HT1080 (cell line): ENCODE measurements at places on chromosomes 3 and 15.
A peak's percentile ranks its signal among the peaks of the same experiment; 100 is the strongest.

- DNase-seq = no peak
Observed at GRCh38 chr3:113695431-113695785, 1.0 kb downstream of the USF3 start.

DNA sequence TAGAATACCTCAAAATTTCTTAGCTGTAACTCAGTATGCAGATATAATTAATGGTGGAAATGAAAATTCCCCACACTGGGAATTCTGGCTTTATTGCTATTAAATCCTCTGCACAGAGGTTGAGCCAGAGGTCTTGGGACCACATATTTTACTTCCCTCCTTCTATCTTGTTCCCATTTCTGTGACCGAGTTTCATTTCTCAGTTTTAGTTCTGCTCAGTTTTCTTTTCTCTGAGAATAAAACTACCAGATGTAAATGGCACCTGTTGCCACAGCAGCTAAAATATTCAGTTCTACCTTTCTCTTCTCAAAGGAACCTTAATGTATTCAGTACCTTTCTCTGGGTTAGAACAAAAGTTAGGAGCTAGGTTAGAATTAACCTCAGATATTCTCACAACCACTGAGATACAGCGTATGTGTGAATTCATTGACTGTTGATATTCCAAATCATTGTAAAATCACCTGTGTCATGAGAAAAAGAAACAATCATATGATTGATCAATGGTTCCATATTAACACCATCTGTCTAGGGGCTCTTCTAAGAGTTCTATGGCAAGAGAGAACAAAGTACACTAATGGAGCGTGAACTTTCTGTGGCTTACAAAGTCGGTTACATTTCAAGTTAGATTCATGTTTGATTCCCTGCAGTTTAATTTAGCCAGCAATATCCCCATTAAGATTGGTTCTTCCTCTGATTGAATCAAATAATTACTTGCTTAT is 374.1 kb downstream of the EFHB start:
- DNase-seq = no peak

DNA sequence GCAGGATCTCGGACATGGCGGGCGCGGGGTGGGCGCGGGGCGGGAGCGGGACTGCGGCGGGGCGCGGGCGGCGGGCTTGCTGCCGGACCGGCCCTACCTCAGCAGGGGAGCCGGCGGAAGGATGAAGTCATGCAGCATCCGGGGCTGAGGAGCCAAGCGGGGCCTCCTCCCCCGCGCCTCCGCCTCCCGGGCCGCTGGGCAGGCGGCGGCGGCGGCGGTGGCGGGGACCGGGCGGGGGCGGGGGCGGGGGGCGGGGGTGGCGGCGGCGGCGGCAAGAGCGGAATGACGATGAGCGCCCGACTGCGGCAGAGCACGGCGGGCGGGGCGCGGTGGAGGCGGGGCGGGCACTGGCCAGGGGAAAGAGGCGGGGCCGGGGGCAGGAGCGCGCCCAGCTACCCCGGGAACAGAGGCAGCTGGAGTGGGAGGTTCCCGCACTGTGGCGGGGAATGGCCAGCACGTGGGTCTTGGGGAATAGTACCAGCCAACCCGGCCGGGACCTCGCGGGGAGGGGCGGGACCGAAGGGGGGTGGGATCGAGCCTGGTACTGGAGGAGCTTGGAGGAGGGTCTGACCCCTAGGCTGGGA is at the start of gene CAMK2N2:
CAMK2N2 (minus strand) TSS at position 284 of the 584 bp plus-strand sequence; CDS start at position 16, 268 bp downstream.
- DNase-seq = peak; percentile 83

- DNase-seq = peak; percentile 82
Observed at GRCh38 chr15:75620841-75621391, 4.6 kb downstream of the SNUPN start.

DNA sequence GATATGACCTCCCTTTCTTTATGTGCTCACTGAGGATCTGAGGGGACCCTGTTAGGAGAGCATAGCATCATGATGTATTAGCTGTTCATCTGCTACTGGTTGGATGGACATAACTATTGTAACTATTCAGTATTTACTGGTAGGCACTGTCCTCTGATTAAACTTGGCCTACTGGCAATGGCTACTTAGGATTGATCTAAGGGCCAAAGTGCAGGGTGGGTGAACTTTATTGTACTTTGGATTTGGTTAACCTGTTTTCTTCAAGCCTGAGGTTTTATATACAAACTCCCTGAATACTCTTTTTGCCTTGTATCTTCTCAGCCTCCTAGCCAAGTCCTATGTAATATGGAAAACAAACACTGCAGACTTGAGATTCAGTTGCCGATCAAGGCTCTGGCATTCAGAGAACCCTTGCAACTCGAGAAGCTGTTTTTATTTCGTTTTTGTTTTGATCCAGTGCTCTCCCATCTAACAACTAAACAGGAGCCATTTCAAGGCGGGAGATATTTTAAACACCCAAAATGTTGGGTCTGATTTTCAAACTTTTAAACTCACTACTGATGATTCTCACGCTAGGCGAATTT is 14.9 kb downstream of the GREM1 start:
- no peak for DNase-seq

- DNase-seq = no peak
Observed at GRCh38 chr3:37764586-37764985, 97.1 kb upstream of the CTDSPL start.

GRCh38 chr3:34132069-34132692 is 333.8 kb downstream of the PDCD6IP start:
- no peak for DNase-seq

GRCh38 chr3:7508821-7509220 is 647.9 kb downstream of the GRM7 start:
- DNase-seq = peak; percentile 44

GRCh38 chr3:42713747-42714146 is 11.1 kb upstream of the HHATL start:
- DNase-seq = no peak

DNA sequence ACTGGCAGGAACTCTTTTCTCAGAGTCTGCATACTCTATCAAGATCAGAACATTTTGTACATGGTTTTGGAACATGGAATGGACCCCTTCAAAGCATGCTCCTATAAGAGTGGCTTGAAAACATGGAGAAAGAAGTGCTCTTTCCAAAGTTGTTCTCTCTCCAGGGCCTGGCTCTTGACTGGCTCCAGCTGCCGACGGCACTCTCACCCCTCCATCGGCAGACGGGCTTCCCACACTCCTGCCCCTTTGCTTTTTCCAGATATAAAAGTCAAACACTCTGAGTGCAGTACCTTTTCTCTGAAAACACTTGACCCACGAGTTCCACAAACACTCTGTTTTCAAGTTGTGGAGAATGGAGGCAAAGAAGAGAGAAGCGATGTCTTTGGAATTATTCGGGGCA is 72.5 kb upstream of the ONECUT1 start:
- no peak for DNase-seq

DNA sequence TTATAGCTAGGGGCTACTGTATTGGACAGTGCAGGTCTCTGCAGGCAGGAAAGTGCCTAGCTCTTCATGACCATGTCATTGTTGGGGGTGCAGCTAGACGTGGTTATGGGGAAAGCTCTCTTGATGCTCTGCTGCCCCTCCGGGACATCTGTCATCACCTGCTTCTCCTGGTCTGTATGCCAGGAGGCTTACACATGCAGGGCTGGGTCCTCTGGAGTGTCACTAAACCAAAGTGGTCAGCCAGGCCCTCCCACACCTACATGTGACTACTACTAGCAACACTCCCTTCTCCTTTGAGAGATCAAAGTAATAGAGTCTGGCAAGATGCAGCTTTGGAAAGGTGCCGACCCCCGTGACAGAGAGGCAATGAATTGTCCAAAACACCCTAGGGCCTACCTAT is 98.5 kb downstream of the SST start:
- no peak for DNase-seq

- no peak for DNase-seq
Observed at GRCh38 chr3:45932112-45932511, 11.2 kb upstream of the CXCR6 start.

DNA sequence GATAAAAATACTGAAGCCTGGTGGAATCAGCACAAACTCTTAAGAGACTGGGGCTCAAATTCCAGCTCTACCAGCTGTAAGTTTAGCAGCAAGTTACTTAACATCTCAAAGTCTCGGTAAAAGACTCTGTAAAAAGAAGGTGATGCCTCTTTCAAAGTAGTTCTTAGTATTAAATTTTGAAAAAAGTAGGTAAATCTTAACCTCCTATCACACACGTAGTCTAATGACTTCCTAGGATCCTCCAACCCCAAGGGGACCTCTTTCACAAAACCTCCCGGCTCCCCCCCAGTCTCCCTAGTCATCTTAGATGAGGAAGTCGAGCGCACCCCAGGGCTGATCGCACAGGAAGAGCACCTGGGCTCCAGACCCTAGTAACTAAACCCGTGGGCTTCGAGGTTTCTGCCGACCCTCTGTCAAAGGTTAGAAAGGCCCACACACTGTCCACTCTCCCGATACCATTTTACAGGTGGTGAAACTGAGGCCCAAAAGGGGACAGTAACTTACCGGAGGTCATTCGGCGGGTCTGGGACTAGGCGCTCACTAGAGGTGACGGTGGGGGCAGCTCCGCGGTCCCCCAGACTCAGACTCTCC is 427 bp downstream of the MBD4 start:
- no peak for DNase-seq

DNA sequence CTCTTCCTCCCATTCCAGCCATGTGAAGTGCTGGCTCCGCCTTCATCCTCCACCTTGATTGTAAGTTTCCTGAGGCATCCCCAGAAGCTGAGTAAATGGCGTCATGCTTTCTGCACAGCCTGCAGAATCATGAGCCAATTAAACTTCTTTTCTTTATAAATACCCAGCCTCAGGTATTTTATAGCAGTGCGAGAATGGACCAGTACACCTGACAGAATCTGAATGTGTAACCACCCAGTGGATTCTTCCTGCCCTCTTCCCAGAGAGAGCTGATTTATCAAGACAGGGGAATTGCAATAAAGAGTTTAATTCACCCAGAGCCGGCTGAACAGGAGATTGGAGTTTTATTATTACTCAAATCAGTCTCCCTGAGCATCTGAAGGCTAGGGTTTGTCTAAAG is 86.6 kb downstream of the C3orf70 start:
- no peak for DNase-seq

DNA sequence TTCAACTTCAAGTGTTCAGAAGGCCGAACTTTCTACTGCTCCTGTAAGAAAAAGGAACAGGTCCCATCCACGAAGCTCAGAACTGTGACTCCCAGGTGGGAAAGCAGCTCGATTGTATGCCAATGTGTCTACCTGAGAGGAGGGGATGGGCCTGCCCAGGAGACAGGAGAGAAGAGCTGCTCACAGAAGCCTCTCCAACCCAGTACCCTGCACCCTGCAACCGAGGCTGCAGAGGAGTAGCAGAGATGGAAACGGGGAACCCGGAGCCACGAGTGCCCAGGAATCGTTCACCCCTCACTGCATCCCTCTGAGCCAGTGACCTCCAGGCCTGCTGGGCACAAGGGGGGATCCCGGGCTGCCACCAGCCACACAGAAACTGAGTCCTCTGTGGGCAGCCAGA is 86.5 kb upstream of the PRR23E start:
- DNase-seq = no peak

GRCh38 chr3:9884555-9885165 is 4.6 kb upstream of the CIDEC start:
- peak; percentile 87 for DNase-seq

- no peak for DNase-seq
Observed at GRCh38 chr3:149251186-149251585, 29.6 kb upstream of the CP start.

- DNase-seq = no peak
Observed at GRCh38 chr3:101144105-101144504, 150.9 kb upstream of the ABI3BP start.

GRCh38 chr15:93152360-93152759 is 63.3 kb upstream of the RGMA start:
- DNase-seq = no peak

DNA sequence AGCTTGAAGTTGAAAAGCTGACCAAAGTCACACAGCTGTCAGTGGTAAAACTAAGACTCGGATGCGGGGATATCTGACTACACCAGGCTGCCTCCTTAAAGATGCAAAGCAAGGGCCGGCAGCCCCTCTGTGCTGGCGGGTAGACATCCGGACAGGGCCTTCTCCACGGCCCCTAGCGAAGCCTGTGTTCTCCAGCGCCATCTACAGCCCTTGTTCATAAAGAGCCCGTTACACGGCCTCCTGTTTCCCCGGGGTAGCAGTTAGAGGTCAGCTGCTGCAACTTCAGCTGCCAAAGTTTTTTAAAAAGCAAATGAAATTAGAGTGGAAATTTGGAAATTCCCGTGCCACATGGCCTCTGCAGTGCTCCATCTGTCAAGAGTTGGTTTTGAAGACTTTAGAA is 383.0 kb downstream of the TBL1XR1 start:
- peak; percentile 60 for DNase-seq

DNA sequence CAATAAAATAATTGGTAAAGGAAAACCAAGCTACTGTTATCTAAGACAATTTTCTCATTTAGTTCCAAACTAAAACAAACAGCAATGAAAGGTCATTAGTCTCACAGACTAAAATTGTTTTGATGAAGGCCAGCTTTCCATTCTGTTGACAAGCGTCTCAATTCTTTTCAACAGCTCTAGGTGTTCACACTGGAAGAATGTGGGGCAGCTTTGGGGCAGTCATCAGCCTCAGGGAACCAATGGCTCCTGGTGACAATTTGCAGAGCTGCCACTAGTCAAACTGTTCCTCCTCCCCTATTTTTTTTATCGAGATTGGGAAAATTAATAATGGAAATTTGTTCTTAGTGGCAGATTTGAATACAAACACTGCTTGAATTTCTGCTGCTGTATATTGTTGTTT is 104.2 kb downstream of the MEIS2 start:
- DNase-seq = no peak

GRCh38 chr15:35197306-35197705 is 112.2 kb upstream of the NANOGP8 start:
- DNase-seq = no peak

DNA sequence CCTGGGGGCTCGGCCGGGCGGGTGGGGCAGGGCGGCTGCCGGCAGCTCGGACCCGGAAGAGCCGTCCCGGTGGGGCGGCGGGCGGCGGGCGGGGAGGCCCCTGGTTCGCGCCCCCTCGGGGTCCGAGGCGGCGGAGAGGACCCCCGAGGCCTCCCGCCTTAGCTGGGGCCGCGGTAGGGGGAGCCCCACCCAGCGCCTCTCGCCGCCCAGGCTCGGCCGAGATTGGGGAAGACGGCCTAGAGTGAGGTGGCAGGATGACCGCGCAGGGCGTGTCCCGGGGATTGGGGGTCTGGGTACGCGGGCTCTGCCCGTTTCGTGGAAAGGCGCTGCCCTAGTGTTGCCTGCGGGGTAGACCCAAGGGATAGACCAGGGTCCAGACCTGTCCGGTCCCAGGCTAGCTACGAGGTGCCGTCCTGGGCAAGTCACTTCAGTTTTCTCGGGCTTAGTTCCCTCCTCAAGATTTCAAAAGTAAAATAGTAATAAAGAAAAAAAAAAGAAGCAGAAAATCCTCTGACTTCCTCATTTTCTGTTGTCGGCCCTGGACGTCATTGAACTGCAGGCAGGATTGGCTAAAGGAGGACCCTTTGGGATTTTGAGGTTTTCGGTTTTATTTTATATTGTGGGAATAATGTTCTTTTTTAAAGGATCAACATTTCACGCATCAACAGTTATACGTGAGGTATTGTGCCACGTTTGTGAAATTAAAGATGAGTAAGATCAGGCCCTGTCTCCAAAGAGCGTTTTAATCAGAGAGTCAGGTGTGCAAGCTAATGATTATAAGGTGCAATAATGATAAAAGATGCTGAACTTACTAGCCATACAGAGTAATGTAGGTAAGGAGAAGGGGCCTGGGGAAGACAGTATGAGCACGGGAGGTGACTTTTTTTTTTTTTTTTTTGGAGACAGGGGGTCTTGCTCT is 679 bp downstream of the IQGAP1 start:
- DNase-seq = peak; percentile 59

- peak; percentile 64 for DNase-seq
Observed at GRCh38 chr3:105365391-105366325, 1.1 kb upstream of the ALCAM start.

GRCh38 chr3:143121241-143122088 is 1.9 kb downstream of the CHST2 start:
- no peak for DNase-seq

GRCh38 chr15:84864444-84864795 is 20.0 kb upstream of the SLC28A1 start:
- DNase-seq = no peak
